ENCODE measurements at places on chromosomes 1 and 21.

DNA sequence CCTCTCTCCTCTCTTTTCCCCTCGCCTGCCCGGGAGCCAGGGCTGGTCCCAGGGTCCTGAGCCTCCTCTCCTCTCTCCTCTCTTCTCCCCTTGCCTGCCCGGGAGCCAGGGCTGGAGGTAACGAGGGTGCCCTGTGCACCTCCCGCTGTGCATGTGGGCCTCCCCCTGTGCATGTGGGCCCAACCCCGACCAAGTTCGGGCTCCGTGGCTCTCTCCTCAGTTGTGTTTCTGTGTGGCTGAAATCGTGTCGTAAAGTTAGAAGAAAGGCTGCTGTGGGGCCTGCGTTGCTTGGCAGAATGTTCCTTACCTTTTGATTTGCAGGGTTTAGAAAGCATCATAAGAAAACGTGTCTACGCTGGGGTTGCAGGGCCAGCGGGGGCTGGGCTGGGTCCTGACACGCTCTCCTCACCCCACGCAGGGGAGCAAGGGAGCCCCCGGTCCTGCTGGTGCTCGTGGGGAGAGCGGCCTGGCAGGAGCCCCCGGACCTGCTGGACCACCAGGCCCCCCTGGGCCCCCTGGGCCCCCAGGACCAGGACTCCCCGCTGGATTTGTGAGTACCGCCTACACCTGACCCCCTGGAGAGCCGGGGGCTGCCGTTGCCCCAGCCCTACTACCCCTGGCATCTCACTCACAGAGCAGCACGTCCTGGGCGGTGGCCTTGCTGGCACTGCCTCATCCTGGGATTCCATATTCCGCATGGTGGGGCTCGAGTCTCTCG is 55.6 kb downstream of the SLC19A1 start:
- no peak for DNase-seq

GRCh38 chr1:27763358-27763757 is 9.7 kb upstream of the STX12 start:
- no peak for DNase-seq

DNA sequence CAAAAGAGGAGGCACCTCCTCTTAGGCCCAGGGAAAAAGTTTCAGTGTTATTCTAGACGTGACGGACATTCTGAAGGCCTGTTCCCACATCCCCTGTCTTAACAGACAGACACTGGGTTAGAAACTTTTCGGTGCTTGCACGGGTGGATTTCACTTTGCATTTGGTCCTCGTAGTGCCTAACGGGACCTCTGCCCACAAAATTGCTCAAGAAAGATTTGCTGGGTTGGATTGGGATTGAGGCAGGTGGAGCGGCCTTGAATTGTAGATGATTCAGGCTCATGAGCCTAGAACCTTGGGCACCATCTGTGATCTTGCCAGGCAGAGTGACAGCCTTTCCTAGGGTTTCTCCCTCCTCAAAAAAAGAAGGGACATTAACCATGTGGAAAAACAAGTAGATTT is 2.8 kb downstream of the PLA2G5 start:
- DNase-seq: no peak

GRCh38 chr21:31964692-31965091 is 91.9 kb downstream of the HUNK start:
- DNase-seq: no peak

DNA sequence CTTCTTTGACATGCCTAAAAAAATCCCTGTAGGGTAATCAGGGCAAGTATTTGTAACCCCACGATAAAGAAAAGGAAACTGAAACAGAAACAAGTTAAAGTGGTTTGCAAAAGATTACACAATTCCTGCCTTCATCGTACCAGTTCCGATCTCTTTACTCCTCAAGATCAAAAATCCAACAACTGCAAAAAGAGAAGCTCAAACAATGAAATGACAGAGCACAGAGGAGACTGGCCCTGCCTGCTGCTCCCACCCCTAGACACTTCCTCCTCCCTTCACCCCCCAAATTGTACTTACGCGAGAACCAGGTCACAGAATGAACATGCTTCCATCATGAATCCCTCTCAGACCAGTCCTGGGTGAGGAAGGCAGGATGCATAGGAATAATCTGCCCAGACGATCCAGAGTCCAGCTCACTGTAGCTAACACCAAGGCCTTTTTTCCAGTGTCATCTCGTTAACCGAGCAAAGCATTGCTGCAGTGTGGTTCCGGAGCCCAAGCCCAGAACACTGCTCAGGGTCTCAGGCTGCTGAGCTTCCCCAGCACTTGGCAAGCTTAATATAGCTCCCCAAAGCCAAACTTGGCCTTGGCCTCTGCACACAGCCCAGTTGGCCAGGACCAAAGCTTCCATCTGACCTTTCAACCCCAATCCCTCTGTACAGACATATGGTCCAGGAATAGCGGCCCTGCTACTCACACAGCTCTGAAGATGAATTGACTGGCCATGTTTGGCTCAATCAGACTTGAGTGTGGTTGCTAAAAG is 20.3 kb downstream of the RXRG start:
- no peak for DNase-seq

DNA sequence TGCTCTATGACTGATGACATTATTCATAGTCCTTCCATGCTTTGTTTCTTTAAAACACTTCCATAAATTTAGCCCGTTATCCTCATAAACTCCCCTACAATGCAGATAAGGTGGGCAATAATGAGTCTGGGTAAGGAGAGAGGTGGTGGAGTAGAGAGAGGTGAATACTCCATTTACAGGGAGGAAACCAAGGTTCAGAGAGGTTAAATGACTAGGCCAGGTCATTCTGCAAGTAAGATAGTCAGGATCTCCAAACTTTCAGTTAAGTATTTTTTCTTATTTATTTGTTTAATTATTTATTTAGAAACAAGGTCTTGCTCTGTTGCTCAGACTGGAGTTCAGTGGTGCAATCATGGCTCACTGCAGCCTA is 26.1 kb downstream of the PAFAH2 start:
- DNase-seq: no peak

- DNase-seq: no peak
Measured at GRCh38 chr1:161498646-161499045, 6.6 kb upstream of the FCGR2A start.

GRCh38 chr1:112172294-112172882 is 182.9 kb upstream of the KCND3 start:
- no peak for DNase-seq

- DNase-seq: no peak
Measured at GRCh38 chr1:231234506-231234905, 6.5 kb upstream of the GNPAT start.

- DNase-seq: no peak
Measured at GRCh38 chr1:28144203-28145135, 32.0 kb downstream of the PTAFR start.

GRCh38 chr1:94887106-94887505 is 39.8 kb downstream of the CNN3 start:
- DNase-seq: no peak

DNA sequence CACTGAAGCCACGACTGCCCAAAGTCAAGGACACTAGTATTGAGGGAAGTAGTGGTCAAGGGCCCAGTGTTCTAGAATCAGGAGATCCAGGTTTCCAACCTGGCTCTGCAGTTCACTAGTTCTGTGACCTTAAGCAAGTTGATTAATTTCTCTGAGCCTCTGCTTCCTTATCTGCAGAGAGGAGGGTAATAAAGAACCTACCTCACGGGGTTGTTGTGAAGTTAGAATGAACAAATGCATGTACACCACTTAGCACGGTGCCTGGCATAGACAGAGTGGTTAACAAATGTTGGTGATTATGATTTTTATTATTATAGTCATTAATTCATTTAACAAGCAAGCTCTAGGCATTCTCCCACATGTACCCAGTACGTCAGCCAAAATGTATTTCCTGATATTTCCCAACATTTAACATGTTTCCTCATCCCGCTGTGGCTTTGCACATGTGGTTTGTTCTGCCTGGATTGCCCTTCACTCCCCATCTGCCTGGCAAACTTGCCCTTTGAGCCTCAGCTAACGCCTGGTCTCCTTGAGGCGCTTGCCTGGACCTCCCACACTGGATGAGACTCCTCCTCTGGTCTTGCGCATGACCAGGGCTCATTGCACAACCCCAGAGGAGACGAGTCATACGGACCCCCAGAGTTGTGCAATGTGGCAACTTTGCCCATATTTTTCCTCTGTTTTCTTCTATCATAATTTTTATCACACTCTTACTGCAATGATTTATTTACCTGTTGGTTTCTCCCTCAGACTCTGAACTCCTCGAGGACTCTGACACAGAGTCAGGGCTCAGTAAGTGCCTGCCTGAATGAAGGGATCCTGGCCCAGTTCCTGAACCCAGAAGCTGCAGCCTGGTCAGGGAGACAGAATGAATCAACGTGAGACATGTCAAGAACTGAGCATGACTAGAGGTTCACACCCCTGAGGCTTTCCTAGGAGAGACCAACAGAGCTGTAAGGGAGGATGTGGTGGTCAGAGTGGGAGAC is 20.7 kb upstream of the MFSD2A start:
- no peak for DNase-seq

- DNase-seq: peak; percentile 69
Measured at GRCh38 chr1:32199717-32200072, 700 bp upstream of the CCDC28B start.

DNA sequence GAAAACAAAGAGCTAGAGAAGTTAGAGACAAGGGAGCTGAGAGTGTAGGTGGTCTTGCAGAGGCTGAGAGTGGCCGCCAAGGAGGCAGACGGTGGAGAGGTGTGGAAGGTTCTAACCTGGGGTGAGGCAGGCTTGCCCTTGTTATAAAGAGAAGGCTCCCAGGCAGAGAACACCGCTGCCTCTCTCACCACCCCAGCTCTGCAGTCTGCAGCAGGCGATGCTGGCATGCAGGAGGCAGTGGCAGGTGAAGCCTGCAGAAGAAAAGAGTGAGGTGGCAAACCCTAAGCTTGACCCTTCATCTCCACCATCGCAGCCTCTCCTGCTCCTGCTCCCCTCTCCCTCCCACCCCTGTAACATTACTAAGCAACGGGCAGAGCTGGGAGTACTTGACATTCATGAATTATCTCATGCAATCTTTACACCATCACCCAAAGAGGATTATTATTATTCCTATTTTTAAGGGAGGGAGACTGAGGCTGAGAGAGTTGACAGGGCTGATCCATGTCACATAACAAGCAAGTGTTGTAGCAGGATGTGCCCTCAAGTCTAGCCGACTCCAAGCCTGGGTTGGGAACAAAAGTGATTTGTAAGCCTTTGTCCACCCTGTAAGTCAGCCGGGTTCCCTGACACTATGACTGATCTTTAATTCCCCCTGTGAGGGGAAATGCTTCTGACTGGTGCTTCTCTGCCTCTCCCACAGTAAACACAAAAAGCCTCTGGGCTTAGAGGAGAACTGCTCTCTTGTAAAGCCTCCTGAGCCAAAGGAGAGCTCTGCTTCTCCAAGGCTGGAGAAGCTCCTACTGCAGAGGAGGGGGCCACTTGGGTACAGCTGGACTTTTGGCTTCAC is 36.1 kb downstream of the KANK4 start:
- DNase-seq: no peak

- DNase-seq: no peak
Measured at GRCh38 chr1:172700556-172700955, 41.7 kb downstream of the FASLG start.

DNA sequence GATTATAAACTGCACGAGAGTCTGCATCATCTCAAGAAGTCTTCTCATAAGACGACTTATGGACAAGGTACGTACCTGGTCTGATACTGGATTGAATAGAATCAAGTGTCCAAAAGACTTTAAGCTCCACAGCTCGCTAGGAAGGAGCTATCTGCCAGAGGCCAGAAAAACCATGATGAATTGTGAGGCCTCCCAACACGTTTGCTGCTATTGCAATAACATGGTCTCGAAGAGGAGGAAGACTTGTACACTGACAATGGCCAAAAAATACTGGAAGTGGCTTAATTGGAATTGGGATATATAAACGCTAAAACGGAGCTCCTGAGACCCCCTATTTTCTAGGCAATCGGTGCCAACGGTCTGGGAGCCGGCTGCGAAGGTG is 534 bp downstream of the DNAJC28 start:
- no peak for DNase-seq

DNA sequence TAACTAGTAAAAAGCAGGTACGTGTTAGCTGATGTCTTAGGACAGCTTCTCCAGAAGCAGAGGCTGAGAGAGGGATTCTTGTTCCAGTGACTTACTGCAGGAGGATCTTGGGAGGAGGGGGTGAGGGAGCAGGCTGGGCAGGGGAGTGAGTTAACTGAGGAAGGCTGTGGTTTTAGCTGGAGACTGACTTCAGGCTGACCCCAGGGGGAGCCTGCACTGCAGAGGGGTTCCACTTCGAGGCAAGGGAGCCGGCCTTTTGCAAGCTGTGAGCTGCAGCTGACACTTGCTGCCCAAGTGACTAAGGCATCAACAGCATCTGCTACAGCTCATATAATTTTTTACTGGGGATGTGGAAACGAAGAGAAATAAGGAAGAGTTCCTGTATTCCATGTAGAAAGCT is 50.4 kb upstream of the SOD1 start:
- no peak for DNase-seq

DNA sequence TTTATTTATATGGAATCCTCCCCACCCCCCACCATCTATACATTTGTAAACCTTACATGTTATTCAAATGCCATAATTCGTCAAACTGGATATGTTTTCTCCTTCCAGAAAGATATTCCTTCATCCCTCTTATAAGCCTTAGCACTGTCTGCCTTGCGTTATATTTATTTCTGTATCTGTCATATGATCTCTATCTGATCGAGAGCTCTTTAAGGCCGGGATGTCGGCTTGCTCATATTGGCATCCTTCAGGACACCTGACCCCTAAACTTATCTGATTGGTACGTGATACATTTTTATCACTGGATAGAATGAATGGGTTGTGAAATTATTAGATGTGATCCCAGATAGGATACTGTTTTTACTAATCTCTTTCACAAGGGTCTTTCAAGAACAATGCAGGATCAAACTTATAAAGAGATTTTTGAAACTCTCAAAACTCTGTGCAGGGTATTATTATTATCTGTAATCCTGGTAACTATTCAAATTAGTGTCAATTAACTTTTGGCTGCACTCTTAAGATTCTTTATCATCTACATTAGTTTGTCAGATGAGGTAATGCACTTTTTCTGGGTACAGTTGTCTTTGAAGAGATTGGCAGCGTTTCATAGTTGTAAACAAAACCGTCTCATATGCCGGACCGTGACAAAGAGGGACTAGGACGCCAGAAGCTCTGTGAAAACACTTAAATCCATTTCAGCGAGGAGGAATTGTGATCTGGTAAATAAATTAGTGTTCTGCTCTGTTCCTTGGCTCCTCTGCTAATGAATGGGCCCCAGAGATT is 152.0 kb downstream of the KIF26B start:
- DNase-seq: peak; percentile 82

DNA sequence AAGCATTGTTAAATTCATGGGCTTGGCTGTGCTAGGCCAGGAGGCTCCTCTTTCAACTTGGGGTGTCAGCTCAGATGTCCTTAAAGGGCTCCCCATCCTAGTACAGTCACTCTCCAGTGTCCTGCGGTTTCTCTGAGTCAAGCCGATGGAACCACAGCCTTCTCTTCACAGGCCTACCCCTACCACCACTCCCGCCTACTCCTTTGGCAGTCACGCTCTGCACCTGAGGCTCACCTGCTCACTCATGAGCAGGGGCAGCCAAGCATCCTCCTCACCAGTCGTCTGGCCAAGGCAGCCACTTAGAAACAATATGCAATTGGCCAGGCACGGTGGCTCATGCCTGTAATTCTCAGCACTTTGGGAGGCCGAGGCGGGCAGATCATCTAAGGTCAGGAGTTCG is 3.6 kb downstream of the ACOT7 start:
- DNase-seq: no peak

GRCh38 chr1:111364690-111365089 is 62.8 kb downstream of the OVGP1 start:
- DNase-seq: no peak
